ENCODE measurements at places on chromosomes 12 and 14. TPM values are rescaled to one million over a fixed set of nuclear protein-coding genes. Genes with fewer than 3 reads are reported as not detected.
A peak's percentile ranks its signal among the peaks of the same experiment; 100 is the strongest.

GRCh38 chr12:45833401-45833800 is 103.9 kb downstream of the ARID2 start:
- no peak for DNase-seq

PTPRB gene
- total RNA-seq: 0.97 TPM

- no peak for DNase-seq
Measured at GRCh38 chr14:98144964-98145363, 1127.0 kb downstream of the BCL11B start.

OLR1 gene
- 9.3 TPM for total RNA-seq

- DNase-seq: no peak
Measured at GRCh38 chr14:89332031-89332430, 85.0 kb downstream of the FOXN3 start.

- peak; percentile 28 for DNase-seq
Measured at GRCh38 chr12:107670999-107671643, 14.5 kb upstream of the PWP1 start.

GPR162 gene
- 2.6 TPM for total RNA-seq

EMP1 gene
- 75.6 TPM for total RNA-seq

- peak; percentile 79 for DNase-seq
Measured at GRCh38 chr12:114774197-114774596, 90.2 kb upstream of the TBX3 start.

- DNase-seq: no peak
Measured at GRCh38 chr12:103627189-103627855, 40.2 kb downstream of the STAB2 start.

- DNase-seq: no peak
Measured at GRCh38 chr12:67541625-67541991, 106.9 kb upstream of the DYRK2 start.

GRCh38 chr12:14273913-14274311 is 91.6 kb upstream of the ATF7IP start:
- DNase-seq: no peak

- DNase-seq: peak; percentile 81
Measured at GRCh38 chr12:64610079-64610659, at the start of gene RASSF3. TSS of gene RASSF3 (plus strand) at chr12:64610495. CDS start at chr12:64610633, 138 bp downstream.

DNA sequence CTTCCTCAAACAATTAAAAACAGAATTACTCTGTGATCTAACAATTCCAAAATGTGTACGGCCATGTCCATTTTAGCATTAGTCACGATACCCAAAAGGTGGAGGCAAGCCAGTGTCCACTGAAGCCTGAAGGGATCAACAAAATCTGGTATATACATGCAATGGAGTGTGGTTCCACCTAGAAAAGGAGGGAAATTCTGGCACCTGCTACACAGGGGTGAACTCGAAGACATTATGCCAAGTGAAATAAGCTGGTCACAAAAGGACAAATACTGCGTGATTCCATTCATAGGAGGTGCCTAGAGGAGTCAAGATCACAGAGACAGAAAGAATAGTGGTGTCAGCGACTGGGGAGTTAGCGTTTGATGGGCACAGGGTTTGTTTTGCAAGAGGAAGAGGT is 331.4 kb downstream of the MED13L start:
- DNase-seq: no peak

GRCh38 chr12:50986966-50987737 is 34.8 kb downstream of the HIGD1C start:
- DNase-seq: peak; percentile 78

NYNRIN gene
- 11.6 TPM for total RNA-seq

GRCh38 chr12:54229624-54230212 is 40.9 kb upstream of the SMUG1 start:
- DNase-seq: peak; percentile 89
